HT1080 (cell line): ENCODE measurements at places on chromosomes 12 and 14. TPM values are rescaled to one million over a fixed set of nuclear protein-coding genes. Genes with fewer than 3 reads are reported as not detected.

GRCh38 chr12:64446295-64446694, 5.6 kb upstream of the TBK1 start:
- no peak for DNase-seq

- no peak for DNase-seq
Observed at GRCh38 chr12:8985213-8985754, 4.1 kb upstream of the KLRG1 start.

Gene RNASE4
- total RNA-seq: 0.82 and 0.87 TPM in 2 replicates

Gene C12orf50
- total RNA-seq: not detected in 2 replicates

DNA sequence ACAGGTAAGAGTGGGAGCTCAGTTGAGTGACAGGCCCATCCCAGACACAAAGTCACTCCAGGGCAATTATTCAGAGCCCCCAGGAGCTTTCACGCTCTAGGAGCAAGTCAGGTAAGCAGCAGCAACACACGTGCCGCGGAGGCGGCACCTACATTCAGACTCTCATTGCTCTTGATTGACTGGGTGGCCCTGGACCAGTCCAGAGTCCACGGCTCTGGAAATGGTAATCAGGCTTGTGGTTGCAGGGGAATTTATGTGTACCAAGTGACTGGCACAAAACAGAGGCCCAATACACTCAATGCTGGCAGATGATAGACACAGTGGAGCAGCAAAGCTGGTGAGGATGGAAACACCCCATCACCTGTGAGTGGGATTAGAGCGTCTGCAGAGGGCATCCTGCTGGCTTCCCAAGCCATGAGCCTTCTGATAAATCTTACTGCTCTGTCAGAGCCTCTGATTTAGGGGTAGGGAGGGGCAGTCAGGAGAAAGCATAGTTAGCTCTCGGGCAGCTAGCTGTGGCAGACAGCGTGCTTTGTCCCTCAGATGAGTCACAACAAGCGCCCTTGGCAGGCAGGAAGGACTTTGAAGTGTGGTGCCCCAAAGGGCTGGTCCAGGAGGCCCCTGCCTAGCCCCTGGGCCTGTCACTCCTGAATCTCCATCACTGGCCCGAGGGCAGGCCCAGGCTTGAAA, 344.7 kb downstream of the CACNA1C start:
- DNase-seq: peak; percentile 10

- peak; percentile 83 for DNase-seq
Observed at GRCh38 chr12:22287776-22288621, 46.5 kb downstream of the ST8SIA1 start.

GRCh38 chr12:9114946-9115345, 773 bp downstream of the A2M start:
- DNase-seq: no peak

GRCh38 chr12:113137861-113138783, 2.6 kb upstream of the RASAL1 start:
- DNase-seq: no peak

DNA sequence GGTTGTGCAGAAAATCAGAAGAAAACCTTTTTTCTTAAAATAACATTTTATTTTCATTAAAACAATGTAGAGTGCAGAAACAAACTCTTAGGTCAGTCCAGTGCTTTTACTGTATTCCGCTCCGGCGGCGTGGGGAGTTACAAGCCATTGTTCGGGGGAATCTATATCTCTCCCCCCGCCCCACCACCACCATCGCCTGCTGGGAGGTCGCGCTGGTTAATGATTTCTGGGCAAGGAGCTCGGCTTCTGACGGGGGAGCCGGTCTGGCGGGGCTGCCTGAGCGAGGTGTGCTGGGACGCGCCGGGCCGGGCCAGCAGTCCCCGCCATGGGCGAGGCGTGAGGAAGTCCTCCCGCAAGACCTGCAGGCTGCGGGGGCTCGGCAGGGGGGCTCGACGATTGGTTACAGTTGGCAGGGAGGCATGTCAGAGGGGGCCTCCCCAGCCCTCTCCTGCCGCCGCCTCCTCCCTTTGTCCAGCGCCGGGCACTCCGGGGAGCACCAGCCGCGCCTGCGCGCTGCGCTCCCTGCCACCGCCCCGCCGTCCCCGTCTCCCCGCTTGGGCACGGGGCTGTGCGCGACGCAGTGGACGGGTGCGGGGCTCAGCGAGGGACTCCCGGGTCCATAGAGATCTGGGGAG, 1.0 kb upstream of the DUSP6 start:
- DNase-seq: no peak
